ENCODE measurements at places on chromosomes 2 and 18.
A peak's percentile ranks its signal among the peaks of the same experiment; 100 is the strongest.

DNA sequence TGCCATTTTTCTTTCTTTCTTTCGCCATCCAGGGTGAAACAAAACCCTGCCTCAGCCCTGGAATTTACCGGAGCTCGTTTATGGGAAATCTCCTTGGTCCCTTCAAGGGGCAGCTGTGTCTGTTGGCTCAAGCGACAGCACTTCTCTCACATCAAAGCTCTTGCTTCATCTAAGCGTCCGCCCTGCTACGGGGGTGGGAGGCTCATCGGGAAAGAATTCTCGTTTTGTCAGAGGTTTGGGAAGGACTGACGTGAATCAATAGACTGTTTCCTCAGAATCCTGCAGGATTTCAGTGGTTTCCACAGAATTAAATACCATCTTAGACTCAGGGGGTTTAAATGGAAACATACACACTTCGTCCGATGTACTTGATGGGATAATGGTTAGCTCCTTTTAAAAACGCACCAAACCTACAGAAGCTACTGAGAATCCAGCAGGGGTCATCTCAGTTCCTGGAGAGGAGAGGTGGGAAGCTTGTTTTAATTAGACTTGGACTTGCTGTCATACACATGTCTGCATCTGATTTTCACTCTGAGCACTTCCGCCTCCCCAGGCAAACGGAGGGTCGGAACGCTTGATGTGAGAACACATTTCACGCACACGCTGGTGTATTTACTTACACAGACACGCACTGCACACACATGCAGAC is 91.6 kb downstream of the ASB1 start:
- no peak for DNase-seq

GRCh38 chr2:165779706-165780105 is 14.3 kb downstream of the GALNT3 start:
- no peak for DNase-seq

DNA sequence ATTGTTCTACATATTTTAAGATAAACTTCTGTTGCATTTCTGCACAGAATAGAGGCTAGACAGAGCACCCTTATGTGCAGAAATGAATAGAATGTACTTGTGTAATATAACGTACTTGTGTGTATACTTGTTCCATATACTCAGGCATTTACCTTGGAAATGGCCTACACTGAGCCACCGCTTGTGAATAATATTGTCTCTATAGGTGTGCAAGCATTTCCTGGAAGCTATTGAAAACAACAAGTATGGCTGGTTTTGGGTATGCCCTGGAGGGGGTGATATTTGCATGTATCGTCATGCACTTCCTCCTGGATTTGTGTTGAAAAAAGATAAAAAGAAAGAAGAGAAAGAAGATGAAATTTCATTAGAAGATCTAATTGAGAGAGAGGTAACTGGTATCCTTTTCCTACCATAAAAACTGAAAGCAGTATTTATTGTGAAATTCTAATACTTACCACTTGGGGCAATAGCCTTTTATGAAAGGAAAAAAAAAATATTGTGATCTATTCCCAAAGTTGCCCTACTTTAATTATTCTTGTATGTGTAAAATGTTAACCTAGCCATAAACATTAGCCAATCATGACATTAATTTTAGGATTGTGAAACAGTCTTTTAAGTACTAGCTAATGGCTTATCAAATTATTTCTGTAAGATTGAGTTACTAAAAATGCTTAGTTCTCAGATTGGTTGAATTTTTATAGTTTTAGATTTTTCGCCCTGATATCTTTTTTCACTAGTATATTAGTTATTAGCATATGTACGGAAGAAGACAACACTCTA is 18.0 kb downstream of the ZC3H15 start:
- DNase-seq: no peak

GRCh38 chr2:71530641-71531332 is 77.4 kb downstream of the DYSF start:
- peak; percentile 35 for DNase-seq

DNA sequence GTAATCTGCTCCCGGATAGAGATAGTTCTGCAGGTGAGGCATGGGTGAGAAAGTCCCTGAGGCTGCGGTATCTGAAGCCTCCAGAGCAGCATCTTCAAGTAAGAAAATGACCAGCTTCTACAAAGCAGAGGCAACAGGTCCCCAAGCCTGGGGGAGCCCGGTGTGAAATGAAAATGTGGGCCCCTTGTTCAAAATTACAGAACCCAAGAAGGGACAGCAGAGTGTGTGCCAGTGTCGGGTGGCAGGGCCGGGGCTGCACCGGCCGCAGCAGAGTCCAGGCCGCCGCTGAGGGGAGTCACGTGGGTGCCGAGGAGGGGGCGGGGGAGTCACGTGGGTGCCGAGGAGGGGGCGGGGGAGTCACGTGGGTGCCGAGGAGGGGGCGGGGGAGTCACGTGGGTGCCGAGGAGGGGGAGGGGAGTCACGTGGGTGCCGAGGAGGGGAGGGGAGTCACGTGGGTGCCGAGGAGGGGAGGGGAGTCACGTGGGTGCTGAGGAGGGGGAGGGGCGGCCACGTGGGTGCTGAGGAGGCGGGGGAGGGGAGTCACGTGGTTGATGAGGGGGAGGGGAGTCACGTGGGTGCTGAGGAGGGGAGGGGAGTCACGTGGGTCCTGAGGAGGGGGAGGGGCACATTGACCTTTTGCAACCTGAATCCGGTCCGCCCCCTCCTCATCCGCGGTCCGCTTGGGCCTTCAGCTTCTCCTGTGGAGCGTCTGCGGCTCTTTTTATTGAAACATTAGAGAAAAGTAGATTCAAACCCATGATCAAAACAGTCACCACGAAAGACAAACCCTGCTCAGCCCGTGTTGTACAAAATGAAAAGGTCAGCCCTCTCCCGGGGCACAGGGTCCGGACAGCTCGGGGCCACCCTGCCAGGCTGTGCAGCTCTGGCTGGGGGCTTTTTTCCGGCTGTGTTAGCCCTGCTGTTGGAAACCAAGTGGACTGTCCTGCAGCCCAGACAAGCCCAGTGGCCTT is 10.4 kb downstream of the COLEC11 start:
- DNase-seq: peak; percentile 59

GRCh38 chr2:63425606-63426005 is 162.7 kb downstream of the WDPCP start:
- DNase-seq: no peak

DNA sequence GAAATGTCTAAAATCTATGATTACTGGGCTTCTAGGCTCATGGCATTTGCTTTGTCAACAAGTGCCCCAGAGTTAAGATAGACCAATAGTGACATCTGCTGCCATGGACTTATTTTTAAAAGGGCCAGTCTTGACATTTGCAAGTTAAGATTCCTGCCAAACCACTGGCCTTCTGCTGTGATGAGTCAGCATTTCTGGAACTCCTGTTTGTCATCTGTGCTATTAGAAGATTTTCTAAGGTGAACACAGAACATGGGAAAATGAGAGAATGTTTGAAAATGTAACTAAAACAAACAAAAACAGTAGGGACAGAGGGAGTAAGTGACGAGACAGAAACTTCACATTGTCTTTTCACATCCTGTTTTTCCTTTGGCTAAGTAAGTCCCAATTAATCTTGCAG is 93.7 kb upstream of the WDR75 start:
- peak; percentile 6 for DNase-seq

GRCh38 chr2:123415678-123416077 is 609.4 kb upstream of the CNTNAP5 start:
- DNase-seq: no peak

- no peak for DNase-seq
Observed at GRCh38 chr2:58539973-58540372, 298.8 kb upstream of the FANCL start.

DNA sequence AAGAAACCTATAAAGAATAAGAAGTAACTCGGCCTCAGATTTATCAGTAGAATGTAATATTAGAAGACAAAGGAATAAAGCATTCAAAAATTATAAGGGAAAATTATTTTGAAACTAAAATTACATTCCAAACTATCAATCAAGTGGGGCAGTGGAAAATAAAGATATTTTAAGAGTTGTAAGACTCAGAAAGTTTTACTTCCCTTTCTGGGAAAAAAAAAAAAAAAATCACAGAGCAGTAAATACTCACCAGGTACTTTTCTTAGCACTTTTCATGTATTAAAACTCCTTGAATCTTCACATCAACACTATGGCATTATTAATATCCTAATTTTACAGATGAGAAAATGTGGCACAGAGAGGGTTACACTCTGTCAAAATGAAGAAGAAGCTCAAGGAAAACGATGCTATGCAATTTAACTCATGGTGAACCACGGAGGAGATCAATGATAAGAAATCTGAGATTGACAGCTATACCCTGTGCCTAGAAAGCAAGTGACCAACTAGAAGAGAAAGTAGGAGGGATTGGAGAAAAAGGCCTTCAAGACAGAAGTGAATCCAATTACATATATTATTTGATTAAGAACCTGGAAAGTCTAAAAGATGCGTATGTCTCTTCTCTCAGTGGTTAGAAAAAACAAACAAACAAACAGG is 238.9 kb upstream of the ID2 start:
- DNase-seq: no peak

DNA sequence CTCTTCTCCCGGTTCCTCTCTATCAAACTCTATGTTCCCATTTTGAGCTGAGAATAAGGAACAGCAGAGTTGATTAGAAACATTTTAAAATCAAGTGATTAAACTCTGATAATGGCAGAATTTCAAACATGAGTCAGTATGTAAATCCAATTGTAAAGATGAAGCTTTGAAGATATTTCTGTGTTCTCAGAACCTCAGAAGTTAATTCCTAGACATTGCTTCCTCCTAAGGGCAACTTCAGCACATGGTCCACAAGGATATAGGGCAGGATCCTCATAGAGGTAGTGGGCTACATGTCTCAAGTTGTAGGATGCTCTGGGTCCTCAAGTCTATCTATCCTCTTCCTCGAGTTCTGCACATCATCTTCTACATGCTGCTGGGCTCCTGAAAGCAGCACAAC is 46.3 kb downstream of the QPCT start:
- no peak for DNase-seq

DNA sequence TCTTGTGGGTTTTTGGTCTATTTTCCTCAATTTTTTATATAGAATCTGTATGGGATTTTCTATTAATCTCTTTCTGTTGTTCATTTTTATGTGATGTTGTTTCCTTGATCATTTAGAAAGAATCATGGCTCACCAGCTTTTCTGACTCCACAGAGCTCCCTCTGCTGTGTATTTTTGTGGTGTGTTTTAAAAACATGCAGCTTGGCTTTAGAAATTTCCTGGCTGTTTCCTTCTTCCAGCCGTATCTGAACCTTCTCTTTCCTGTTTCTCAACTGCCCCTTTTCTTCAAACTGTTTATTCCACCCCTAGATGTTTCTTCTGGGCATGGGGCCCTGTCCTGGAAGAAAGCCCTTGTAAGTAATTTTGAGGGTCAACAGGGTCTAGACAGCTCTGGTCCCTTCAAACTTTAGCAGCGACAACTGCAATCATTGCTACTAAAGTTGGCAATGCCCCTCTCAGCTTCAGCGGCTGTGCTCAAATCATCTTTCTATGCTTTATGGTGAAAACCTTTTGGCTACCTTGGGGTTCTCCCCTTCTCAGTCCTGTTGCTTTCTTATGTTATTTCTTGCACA is 17.6 kb upstream of the COPS8 start:
- no peak for DNase-seq

- DNase-seq: no peak
Observed at GRCh38 chr18:63421514-63421913, 762 bp downstream of the VPS4B start.

DNA sequence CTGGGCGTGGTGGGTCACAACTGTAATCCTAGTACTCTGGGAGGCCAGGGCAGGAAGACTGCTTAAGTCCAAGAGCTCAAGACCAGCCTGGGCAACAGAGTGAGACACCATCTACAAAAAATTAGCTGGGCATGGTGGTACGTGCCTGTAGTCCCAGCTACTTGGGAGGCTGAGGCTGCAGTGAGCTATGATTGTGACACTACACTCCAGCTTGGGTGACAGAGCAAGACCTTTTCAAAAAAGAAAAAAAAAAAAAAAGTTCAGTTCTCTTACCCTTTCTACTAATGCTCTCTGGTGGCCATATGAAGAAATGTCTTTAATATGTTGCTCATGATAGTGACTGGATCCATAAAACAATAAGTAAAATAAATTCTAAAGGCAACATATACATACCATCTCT is 14.9 kb downstream of the TYW5 start:
- no peak for DNase-seq

GRCh38 chr18:58363767-58364540 is 264.9 kb downstream of the ALPK2 start:
- DNase-seq: no peak

GRCh38 chr2:221097568-221097915 is 474.6 kb downstream of the EPHA4 start:
- no peak for DNase-seq

DNA sequence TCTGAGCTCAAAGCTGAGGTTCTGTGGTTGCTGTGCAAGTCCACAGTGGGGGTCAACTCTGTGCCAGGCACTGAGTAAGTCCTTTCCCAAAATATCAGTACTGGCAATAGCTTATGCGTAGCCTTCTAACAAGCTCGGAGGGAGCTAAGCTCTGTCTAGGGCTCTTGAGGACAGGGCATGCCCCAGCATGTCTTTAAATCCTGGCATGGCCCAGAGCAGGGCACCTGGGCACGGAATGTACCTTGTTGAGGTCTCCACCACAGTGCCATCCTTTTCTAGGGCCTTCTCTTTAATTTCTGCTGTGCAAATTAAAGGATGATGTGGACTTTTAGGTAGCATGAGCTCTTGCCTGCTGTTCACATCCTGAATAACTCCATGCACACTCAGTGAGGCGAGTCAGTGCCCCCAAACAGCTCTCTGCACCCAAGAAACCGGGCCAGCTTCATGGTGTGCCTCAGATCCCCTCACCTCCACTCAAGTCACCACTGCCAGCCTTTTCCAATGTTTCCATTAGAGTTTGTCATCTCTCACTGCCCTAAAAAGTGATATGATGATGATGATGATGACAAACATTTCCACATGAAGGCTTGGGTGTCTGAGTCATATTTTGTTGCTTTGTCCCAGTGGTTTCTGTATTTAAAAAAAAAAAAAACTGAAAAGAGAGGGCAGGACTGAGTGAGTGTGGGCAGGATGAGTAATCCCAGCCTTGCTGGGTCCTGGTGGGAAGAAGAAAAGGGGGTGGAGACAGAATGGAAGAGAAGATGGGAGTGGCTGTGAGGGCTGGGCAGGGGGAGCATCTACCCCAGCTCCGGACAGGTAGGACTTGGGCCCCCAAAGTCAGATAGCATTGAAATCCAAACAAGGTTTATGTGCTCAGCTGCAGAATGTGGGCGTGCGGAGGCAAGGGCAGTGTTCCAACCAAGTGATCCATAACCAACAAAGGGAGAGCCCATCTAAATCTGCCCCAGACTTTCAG is 78.9 kb downstream of the ZBTB7C start:
- no peak for DNase-seq

GRCh38 chr2:134249755-134250154 is 4.1 kb upstream of the MGAT5 start:
- no peak for DNase-seq

All from stimulated activated naive CD8-positive, alpha-beta T cell treated with anti-CD3 and anti-CD28 coated beads, Interleukin-15, Interleukin-2, amounts not matched to agents 100 U/mL and 50 U/mL, for 24 hours (primary cell).